ENCODE measurements at places on chromosomes 7 and 10. TPM values are rescaled to one million over a fixed set of nuclear protein-coding genes. Genes with fewer than 3 reads are reported as not detected.

DNA sequence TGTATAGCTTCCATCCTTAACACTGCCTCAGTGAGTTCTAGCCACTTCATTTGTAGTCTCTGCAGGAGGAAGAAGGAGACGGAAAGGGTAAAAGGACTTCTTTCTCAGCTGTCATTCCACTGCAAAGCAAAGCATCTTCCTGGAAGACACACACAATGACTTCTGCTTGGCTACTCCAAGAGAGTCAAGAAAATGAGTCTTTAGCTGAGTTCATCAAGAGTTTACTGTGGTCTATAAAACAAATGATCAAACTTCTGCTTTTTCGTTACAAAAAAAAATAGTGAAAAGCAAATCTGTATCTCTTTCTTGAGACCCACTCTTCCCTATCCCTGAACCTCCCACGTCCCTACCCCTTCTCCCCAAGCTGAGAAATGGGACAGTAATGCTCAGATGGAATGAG, 205.0 kb upstream of the AHR start:
- no peak for DNase-seq
- no peak overlapping the region for H3K4me3 ChIP-seq
- no peaks in the 10 kb centered on the region for H3K36me3 ChIP-seq

DNA sequence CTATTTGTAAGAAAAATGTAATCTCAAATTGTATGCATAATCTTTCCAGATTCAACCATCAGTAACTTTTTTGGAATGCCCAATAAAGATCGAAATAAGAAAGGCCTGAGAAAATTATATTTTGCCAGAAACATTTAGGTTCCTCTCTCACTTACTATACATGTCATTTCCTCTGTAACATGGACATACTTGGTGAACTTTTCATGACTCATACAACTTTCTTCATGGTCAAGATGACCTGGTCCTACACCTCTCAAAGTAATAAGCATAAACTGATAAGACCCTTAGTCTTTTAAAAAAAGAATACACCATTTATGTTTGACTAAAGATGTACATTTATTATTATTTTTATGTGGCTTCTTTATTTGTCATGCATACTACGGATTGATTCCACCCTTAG, 125.3 kb downstream of the REEP3 start:
- H3K4me1 ChIP-seq: peaks cover 6% of the 10 kb centered on the region
- DNase-seq: no peak
- no peak overlapping the region for H3K27ac ChIP-seq
- H3K36me3 ChIP-seq: no peaks in the 10 kb centered on the region

- no peak overlapping the region for H3K27ac ChIP-seq
- peaks cover 2% of the 10 kb centered on the region for H3K36me3 ChIP-seq
Measured at GRCh38 chr10:20683345-20683744, 213.8 kb downstream of the NEBL start.

Gene TFEC
- total RNA-seq: 0.49 TPM

Gene MEST
- total RNA-seq: 598 TPM

DNA sequence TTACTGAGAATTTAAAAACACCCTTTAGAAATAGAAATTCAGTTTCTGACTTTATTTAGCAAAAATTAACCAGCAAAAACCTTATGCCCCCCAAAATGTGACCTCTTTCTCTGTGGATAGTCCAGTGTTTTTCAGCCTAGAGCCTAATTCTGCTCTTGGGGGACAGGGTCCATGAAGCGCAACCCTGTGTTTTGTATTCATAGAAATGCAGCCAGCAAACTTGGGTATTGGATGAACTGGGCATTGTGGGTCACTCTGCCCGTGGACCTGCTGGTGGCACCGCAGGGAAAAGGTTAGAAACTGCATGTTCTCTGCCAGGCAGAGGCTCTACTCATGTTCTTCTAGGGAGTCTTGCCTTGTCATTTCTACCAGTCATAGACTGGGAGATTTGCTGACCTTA, 787.4 kb upstream of the C7orf33 start:
- H3K36me3 ChIP-seq: peaks cover 2% of the 10 kb centered on the region
- DNase-seq: no peak
- H3K27ac ChIP-seq: peak overlapping the region; percentile 16
- H3K4me3 ChIP-seq: no peak overlapping the region
- no peaks in the 10 kb centered on the region for H3K27me3 ChIP-seq
- H3K4me1 ChIP-seq: peaks cover 16% of the 10 kb centered on the region

DNA sequence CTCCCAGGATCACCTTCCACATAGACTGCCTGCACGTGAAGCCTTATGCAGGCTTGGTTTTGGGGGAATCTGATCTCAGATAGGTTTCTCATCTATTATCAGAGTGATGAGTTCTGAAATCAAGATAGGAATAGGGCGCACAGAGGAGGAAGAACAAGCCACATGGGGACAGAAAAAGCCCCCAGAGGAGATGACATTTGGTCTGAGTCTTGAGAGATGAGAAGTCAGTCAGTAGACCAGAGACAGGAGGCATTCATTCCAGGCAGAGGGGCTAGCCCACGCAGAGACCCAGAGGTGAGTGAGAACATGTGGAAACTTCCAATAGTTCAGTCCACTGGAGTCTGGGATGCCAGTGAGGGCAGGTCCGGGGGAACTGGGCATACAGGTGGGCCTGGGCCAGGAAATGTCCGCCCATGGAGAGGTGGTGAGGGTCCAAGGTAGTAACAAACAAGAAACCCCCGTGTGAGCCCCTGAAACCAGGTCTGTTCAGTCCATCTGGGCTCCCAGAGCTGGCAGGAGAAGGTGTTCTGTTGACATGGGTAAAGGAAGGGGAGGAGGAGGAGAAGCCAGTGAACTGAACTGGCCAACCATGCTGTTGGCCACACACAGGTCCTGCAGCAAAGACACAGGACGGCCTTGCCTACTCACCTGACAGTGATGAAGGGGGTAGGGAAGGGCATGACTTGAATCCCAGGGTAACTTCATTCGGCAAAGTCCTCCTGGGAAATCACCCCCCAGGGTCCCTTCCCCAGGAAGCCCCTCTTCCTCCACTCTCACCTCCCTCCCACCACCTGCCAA, 69.3 kb upstream of the SMNDC1 start:
- DNase-seq: no peak
- H3K36me3 ChIP-seq: no peaks in the 10 kb centered on the region
- peaks cover 29% of the 10 kb centered on the region for H3K4me1 ChIP-seq
- H3K27me3 ChIP-seq: no peaks in the 10 kb centered on the region
- no peak overlapping the region for H3K27ac ChIP-seq
- no peak overlapping the region for H3K4me3 ChIP-seq

DNA sequence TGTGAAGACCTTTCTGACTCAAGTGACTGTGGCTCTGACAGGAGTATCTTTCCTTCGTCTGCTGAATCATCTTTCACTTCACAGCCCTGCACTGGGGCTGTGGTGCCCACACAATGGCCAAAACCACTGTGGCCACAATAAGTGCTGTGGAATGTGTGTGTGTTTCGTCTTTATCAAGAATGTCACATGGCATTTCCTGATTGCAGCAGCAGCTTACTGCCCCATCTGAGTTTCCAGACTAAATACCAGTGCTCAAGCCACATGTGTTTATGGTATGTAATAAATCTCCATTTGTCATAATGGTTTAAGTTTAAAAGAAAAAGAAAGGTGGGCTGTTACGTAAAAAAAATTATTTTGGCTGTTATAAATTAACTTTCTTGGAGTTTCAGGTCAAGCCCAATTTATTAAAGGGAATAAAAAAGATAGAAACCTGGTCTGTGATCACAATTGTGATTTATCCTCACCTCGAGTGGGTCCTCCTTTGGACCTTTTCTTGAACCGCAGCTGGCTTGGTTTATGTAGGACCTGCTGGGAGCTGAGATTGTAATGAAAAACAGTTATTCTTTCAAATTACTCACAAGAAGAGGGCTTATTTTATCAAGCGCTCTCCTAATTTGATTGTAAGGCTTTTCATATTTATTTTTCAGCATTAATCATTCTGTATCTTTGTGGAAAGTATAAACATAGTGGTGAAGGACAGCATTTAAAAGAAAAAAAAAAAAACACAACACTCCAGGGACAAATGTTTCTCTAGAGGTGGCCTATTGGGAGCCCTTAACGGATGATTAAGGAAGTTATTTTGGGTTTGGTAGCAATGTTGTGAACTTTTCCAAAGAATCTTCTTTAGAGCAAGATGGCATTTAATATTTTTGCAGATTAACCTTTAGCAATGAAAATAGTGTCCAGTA, 116.2 kb downstream of the LRMDA start:
- peak overlapping the region; percentile 43 for H3K27ac ChIP-seq
- H3K36me3 ChIP-seq: peaks cover 7% of the 10 kb centered on the region
- no peaks in the 10 kb centered on the region for H3K27me3 ChIP-seq
- H3K4me1 ChIP-seq: peaks cover 47% of the 10 kb centered on the region
